ENCODE measurements at places on chromosomes 7 and 10.
A peak's percentile ranks its signal among the peaks of the same experiment; 100 is the strongest.

DNA sequence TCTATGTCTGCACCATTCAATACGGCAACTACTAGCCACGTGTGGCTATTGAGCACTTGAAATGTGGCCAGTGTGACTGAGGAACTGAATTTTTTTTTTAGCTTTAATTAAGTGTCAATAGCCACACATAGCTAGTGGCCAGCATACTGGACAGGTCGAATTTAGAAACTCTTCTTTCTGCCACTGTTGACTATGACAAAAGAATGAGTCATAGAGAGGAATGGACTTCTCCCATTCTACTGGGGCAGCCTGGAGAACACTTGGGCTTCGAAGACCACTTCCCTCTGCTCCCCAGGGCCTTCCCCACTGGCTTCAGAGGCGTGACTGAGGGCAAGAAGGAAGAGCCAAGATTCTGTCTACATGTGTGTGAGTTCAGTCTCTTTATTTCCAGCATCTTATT lies 137.5 kb downstream of the SNX10 start:
- no peak for DNase-seq

DNA sequence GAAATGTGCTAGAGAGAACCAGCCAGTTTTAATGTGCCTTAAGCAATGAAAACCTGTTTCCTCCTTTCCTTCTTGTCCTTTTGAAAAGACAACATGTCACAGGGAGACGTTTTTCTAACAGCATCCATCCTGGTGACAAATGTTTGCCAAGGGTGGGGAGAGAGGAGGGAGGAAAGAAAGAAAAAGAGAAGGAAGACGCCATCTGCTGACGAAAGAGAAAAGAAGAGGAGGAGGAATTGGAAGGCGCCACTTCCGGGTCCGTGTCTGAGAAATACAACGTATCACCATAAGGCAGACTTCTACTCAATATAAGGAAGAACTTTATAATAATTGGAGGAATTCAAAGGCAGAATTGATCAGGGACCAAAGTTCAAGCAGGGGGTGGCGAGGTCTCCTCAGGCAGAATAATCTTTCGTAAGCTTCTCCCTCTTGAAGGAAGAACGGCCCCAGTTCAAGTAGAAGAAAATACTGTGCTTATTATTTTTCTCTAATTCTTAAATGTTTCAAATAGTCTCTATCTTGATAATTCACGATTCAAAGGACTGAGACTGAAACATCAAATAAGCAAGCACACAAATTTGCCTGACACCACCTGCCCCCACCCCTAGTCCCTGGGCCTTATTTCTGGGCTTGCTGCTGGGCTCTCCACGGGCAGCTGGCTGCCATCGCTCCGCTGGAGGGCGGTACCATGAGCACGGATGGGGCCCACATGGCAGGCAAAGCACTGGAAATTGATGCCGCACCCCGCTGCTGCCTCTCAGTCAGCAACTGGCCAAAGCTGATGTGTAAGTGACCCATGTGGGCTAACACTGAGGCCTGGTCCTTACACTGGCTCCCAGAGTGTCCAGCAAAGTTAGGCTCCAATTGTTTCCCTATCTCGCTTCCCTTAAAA lies 273.7 kb upstream of the KLF14 start:
- peak; percentile 80 for DNase-seq

- DNase-seq: no peak
Measured at GRCh38 chr7:31720366-31720765, 33.4 kb downstream of the PPP1R17 start.

GRCh38 chr10:7389346-7389745 lies 21.5 kb downstream of the SFMBT2 start:
- DNase-seq: no peak

GRCh38 chr10:55820478-55820877 lies 540.6 kb downstream of the ZWINT start:
- DNase-seq: no peak

- DNase-seq: no peak
Measured at GRCh38 chr7:24403557-24403956, 119.6 kb downstream of the NPY start.

GRCh38 chr10:131450216-131450765 lies 138.8 kb upstream of the TCERG1L start:
- DNase-seq: no peak

GRCh38 chr10:63630931-63631680 lies 109.9 kb downstream of the REEP3 start:
- no peak for DNase-seq

GRCh38 chr7:43552122-43552521 lies 30.8 kb upstream of the STK17A start:
- no peak for DNase-seq

DNA sequence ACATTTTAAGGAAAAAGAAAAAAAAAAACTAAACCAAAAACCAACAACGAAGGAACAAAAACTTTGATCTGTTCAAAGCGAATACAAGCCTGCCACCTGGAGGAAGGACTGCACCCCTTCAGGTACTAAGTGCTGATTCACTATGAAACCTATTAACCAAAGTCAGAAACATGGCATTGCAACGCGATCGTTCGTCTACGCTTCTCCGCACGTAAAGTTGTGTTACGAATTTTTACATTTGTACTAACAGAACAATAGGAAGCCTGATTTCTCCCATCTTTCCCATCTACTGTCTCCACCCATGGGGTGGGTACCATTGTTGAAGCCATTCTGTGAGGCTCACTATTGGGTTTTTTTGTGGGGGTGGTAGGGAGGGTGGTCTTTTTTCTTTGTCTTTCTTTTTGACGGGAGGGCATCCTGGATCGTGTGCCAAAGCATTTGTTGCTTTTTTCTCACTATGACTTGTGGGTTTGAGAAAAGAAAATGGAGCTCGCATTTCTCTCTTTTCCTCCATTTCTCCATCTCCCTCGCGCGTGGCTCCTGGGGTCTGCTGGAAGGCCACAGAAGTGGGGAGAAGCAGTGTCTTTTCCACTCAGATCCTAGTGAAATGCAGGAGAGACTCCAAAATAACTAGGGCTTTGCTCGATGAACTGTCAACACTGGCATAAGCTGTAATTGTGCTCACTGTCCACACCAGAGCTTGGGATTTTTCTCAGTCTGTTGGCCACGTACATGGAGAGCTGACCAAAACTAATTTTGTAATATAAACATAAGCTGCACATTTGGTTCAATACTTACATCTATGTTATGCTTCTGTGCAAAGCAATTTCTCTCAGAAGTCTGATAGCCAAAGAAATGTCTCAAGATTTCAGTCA lies 100.9 kb upstream of the YAE1 start:
- no peak for DNase-seq

DNA sequence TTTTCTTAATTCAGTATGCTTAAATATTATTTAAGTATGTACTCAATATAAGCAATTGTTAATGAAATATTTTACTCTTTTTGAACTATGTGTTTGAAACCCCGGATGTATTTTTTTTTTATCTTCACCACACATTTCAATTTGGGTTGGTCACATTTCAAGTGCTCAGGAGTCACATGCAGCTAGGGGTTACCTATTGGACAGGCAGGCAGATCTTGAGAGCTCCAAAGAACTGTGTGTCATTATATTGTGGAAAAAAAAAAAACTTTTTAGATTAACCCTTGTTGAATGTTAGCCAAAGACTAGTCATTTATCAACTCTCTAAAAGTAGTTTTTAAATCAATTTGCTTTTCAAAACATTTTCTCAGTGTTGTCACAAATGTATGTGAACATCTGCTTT lies 37.2 kb downstream of the IKZF1 start:
- DNase-seq: no peak

DNA sequence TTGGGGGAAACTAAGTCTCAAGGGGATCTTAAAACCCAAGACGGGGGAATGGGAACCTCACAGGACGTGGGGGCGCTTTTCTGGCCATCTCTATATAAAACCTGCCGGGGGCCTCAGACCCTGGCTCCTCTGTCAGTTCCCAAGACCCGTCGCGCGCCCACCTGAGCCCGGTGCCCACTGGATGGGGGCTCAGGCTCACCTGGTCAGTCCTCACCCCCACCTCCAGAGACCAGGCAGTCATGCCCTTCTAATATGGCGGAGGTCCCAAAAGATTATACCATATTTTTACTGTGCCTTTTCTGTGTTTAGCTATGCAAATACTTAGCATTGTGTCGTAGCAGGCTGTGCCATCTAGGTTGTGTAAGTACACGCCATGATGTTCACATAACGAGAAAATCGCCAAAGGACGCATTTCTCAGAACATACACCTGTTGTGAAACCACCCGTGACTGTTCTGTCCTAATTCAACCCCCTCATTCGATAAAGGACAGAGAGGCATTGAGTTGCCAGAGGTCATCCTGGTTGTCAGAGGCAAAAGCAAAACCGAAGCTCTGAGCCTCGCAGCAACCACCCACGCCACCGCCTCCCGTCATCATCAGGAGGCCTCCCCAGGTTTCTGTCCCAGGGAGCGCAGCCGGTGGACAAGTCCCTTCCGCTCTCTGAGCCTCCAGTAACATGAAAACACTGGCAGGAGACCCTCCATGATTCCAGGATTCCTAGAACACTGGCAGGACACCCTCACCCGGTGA lies 28.9 kb downstream of the OAT start:
- DNase-seq: no peak

DNA sequence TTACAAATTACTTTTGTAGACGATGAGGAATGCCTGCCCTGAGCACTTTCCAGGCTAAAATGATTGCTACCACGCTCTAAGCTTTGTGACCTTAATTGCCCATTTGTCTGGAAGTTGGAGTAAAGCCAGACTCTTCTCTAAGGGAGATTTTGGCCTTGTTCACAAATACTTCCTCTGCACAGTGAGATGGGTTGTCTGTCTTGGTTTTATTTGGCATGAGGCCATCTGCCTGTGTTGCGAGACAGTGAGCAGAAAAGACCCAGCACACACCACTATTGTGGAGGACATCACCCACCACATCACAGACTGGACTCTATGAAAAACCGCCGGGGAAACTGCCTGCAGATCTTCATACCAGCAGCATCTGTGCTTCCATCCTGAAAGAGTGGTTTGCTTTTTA lies 138.4 kb downstream of the BICC1 start:
- DNase-seq: no peak

DNA sequence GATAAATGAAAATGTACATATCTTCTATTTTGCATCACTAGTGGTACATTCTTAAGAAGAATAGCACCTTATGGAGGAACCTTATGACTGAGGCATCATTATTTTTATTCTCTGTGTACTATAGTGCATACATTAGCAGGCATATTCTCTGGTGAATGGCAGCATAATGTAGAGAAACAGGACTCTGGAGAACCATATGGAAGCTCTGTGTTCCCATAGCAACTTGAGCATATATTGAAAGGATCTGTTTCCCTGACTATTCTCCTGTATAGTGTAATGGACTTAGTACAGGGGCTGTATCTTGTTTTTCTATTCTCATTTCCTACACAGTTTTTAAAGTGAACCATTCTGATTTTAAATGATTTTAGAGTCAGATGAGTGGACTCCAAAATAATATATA lies 128.4 kb upstream of the SMIM30 start:
- DNase-seq: no peak

- DNase-seq: no peak
Measured at GRCh38 chr7:106424476-106425016, 139.8 kb upstream of the NAMPT start.

DNA sequence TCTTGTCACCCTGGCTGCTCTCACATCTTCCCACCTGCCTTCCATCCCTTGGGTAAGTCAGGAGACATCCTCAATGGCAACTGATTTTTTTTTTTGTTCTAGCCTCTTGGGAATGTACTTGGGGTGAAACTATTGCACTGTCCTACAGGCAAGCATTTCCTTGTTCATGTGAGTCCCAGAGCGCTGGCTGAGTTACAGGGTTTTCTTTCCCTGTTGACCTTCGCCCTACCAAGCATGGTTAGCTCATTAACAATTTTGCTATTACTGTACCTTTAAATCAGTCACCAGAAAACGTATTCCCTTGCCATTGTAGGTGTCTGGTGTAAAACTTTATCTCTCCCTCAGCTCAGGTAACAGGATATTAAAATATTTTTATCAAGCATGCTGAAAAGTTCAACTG lies 98.9 kb downstream of the PRLHR start:
- no peak for DNase-seq

DNA sequence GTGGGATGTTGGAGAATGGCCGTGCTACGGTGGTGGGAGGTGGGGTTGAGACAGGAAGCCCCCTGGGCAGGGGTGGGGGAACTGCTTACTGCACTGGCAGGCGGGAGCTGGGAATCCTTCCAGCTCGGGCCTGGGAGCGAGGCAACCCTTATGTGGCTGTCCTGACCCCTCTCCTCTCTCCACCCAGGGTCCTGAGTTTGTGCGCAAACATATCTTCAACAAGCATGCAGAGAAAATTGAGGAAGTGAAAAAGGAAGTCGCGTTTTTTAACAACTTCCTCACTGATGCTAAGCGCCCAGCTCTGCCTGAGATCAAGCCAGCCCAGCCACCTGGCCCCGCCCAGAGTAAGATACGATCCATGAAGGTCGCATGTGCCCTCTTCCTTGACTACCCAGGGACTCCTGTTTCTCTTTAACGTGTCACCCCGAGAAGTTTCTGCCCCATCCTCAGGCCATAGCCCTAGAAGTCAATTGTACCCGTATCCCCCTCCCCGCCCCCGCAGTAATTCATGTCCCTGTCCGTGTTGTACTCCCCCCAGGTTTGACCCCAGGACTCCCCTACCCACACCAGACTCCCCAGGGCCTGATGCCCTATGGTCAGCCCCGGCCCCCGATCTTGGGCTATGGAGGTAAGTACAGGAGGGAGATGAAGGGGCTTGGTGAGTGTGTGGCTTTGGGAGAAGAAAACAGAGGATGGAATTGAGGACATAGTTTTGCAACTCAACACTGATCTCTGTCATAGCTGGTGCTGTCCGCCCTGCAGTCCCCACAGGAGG lies 1.8 kb downstream of the UFSP1 start:
- DNase-seq: no peak

- DNase-seq: peak; percentile 52
Measured at GRCh38 chr7:144670218-144670617, 165.6 kb downstream of the TPK1 start.

DNA sequence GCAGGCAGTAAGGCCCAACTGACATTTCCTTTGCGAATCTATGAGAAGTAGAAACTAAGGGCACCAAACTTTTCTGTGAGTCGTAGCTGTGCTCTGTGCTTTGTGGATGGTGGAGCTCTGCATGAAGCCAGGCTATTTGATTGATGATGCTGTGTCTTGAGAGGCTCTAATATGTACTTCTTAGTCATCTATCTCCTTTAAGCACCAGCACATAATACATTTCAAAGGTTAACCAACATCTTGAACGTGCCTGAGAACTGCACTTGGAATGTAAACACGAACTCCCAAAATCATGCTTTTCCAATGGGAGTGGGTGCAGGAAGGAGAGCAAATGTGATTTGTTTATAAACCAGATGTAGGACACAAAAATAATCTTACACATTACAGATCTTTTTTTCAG lies 411.6 kb downstream of the PARD3 start:
- no peak for DNase-seq

- no peak for DNase-seq
Measured at GRCh38 chr10:100656454-100656853, 88.9 kb upstream of the PAX2 start.

GRCh38 chr7:150370612-150371071 lies 2.0 kb downstream of the REPIN1 start:
- DNase-seq: no peak

GRCh38 chr7:31883761-31884164 lies 186.4 kb downstream of the PDE1C start:
- DNase-seq: peak; percentile 89

GRCh38 chr10:46541735-46542566 lies 14.5 kb downstream of the GPRIN2 start:
- DNase-seq: no peak

- no peak for DNase-seq
Measured at GRCh38 chr10:133241501-133242205, 4.0 kb downstream of the VENTX start.

All from hippocampal formation (tissue), 2 donors.